ENCODE measurements at places on chromosomes 2 and 18. TPM values are rescaled to one million over a fixed set of nuclear protein-coding genes. Genes with fewer than 3 reads are reported as not detected.

NPHP1 gene
- 5.4 TPM for polyA plus RNA-seq

DNA sequence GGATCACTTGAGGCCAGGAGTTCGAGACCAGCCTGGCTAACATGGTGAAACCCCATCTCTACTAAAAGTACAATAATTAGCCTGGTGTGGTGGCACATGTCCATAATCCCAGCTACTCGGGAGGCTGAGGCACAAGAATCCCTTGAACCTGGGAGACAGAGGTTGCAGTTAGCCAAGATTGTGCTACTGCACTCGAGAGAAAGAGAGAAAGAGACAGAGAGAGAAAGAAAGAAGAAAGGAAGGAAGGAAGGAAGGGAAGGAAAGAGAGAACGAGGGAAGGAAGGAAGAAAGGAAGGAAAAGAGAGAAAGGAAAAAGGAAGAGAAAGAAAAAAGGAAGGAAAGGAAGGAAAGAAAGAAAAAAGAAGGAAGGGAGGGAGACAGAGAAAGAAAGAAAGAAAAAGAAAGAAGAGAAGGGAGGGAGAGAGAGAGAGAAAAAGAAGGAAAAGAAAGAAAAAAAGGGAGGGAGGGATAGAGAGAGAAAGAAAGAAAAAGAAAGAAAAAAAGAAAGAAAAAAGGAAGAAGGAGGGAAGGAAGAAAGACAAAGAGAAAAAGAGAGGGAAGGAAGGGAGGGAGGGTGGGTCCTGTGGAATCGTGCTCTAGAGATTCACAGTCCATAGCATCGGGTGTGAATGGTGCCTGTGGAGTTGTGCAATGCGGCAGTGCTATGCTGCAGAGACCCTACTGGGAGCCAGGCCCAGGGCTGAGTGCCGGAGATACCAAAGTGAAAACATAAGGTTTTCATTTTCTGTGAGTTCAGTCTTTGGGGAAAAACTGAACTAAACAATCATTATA, 4.6 kb upstream of the SDC1 start:
- DNase-seq = no peak

GRCh38 chr2:171810422-171811244, 83.4 kb downstream of the SLC25A12 start:
- no peak for DNase-seq

DNA sequence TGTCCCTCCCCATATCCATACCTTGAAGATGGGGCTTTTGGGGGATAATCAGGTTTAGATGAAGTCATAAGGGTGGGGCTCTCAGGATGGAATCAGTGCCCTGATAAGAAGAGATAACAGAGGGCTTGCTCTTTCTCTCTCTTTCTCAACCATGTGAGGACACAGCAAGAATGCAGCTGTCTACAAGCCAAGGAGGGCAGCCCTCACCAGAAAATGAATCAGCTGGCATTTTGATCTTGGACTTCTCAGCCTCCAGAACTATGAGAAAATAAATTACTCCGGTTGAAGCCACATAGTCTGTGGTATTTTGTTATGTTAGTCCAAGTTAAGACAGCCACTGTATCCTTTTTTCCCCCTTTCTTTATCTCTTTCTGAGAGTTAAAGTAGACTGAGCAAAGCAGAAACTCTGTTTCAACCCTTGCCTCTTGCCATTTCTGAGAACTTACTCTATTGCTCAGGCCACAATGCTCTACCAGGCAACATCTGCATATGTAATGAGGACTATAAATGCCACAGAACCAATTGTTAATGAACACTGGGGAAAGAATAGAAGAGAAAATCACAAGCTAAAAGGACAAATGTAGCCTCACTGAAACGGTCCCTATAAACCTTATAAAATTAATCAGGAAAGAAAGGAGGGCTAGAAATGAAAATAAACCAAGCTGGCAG, 56.9 kb downstream of the SRBD1 start:
- DNase-seq = no peak

DNA sequence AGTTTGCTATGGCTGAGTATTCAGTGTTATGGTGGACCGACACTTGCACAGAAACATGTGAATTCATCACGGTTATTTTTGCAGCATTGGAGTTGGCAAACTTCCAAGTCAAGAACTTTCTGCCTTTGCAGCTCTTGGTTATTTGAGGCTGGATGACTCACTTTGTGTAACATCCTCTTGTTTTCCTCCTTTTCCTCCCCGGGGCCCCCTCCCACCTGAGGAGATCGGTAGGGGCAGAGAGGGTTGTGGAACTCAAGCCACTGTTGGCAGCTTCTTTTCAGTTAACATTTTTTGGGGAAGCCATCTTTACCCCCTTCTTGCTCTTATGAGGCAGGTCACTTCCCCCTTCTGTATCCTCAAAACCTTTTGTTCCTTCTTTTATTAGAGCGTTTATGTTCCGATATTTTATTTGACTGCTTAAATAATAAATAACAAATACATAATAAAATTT, 48.6 kb downstream of the DDX1 start:
- peak; percentile 47 for DNase-seq

DNA sequence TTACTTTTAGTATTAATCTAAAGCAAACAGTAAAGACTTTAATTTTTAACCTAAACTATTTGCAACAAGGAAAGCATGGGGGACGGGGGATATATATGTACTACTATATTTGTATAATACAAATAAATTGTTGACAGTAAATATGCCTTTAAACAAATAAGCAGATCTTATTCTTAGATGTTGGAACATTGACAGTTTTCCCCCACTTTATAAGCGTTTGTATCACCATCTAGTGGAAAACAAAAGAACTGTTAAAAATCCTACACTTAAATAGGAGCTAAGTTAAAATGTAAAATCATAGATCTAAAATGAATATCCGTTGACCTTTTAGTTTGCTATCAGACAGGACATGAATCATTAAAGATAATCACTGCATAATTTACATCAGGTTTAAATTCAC, 50.0 kb downstream of the RBBP8 start:
- no peak for DNase-seq
